ENCODE measurements at places on chromosomes 3 and 15.
A peak's percentile ranks its signal among the peaks of the same experiment; 100 is the strongest.

GRCh38 chr3:23806534-23807423 lies 1.0 kb downstream of the UBE2E1 start:
- peak; percentile 1 for DNase-seq

DNA sequence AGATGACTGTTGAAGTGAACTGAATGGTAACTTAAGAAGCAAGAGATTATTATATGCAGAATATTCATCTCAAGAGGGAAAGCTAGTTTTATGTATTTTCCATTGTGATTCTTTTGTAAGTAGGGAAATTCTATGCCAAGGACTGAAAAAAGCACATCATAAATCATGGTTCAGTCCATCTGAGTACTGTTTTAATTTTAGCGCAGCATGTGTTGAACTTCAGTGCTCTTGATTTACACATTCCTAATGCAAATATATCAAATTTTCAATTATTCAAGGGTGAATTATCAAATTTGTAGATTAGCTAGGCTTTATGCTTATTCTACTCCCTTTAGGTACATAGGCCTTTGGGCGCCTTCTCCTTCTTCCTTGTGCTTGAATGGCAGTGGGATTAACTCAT lies 50.3 kb upstream of the TCF12 start:
- DNase-seq = no peak

DNA sequence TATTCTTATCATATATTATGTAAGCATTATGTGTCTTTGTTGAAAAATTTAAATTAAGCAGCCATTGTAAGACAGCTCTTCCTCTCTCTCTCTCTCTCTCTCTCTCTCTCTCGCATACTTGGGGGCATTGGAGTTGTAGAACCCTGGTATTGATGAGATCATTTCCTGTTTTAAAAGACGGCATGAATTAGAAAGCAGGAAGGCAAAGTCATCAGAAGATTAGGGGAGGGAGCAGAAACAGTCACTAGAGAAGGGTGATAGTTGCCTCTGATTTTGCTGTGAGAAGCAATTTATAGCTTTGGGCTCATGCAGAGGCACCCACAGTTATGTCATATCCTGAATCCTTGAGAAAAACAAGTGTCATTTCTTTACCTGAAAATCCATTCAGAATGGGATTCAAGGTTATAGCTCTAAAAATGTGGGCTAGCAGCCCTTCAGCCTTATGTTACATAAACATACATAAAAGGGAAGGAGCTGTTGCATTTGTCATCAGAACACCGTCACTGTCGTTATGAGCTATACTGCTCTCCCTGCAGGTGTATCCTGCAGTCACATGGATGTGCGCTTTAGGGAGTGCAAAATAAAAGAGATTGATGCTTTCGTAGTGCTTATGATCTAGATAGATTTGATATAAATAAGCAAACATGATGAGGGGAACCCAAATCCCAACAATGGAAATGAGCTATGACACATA lies 213.8 kb downstream of the NR1D2 start:
- DNase-seq = no peak

DNA sequence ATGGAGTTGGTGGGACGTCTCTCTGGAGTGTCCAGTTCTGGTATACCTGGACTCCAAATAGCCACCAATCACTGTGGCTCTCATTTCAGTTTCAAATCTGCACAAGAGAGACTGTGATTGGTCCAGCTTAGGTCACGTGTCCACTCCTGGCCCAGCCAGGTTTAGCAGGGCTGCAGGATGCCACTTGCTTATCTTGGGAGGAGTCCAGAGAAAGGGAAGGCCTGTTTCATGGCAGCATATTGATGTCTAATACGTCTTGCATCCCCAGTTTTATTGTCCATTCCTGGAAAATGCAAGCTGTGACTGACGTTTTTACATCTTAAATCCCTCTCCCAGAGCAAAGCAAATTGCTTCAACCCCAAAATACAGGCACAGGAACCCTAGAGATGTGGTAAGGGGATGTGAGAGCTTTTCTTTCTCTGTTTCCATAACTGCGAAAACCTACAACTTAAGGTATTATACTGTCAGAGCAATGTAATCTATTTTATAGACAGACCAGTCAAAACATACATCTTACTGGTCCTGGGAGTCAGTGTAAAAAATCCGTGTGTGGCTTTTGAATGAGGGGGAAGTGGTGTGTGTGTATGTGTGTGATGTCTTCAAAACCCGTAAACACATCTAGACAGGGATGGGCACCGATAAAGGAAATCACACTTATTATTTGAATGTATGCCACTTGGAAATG lies 274.4 kb downstream of the TLE3 start:
- DNase-seq = no peak

DNA sequence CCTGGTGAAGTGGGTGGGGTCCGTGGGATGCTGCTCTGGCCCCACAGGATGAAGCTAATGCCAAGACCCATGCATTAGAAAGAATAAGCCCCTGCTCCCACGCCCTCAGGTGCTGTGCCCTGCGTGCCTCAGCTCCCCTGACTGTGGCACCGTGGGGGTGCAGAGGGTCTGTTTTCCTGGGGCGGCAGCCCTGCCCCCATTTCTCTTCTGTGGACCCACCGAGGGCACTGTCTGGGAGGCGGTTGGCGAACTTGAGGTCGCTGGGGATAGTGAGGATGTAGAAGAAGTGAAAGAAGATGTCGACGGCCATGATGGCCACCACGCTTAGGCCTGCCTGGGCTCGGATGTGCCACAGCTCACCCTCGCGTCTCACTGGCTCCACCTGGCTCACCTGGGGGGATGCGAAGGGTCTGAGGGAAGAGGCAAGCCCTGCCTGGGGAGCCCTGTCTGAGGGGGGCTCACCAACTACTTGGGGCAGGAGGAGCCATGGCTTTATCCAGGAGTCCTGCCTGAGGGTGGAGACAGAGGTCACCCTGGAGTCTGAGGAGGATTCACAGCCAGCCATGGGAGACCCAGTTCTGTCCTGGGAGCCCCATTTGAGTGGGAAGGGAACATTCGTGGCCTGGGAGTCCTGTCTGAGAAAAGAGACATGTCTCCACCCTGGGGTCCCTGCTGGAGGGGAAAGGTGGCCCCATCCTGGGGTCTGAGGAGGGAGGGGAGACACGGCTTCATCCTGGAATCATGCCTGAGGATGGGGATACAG lies 5.1 kb downstream of the HHATL start:
- DNase-seq = no peak

GRCh38 chr3:8985411-8985831 lies 22.1 kb upstream of the RAD18 start:
- DNase-seq = no peak

GRCh38 chr3:174035328-174035886 lies 637.9 kb downstream of the NLGN1 start:
- no peak for DNase-seq

DNA sequence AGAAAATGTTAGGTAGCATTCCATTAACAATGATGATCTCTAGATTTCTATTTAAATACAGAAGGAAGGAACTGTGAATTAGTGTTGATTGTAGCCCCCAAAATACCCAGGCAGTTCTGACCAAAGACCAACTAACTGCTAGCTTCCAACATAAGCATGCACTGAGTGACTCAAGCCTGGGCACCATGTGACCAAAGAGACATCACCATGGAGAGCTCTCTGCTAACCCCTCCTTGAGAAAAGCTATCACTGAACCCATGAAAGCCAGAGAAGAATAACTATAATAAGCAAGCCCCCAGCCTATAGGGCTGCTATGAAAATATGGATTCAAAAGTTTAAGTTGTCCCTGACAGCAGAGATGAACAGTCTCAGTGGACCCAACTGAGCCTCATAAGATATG lies 310.2 kb downstream of the ULK4 start:
- DNase-seq = no peak

DNA sequence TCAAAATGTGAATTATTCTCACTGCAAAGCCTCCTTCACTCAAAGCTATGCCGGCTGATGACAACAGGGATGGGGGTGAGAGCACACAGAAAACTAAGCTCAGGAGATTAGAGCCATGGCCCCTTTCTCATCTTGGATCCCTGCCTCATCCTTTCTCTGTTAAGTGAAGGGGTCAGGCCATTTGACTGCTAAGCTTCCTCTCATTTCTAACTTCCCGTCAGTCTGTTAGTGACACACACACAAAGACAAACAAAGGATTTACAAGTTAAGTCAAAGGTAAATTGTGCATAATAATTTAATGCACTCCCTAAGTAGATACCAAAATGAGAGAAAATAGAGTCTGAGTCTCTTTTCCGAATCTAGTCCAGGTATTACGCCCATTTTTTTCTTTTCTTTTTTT lies 1.2 kb downstream of the SS18L2 start:
- no peak for DNase-seq

DNA sequence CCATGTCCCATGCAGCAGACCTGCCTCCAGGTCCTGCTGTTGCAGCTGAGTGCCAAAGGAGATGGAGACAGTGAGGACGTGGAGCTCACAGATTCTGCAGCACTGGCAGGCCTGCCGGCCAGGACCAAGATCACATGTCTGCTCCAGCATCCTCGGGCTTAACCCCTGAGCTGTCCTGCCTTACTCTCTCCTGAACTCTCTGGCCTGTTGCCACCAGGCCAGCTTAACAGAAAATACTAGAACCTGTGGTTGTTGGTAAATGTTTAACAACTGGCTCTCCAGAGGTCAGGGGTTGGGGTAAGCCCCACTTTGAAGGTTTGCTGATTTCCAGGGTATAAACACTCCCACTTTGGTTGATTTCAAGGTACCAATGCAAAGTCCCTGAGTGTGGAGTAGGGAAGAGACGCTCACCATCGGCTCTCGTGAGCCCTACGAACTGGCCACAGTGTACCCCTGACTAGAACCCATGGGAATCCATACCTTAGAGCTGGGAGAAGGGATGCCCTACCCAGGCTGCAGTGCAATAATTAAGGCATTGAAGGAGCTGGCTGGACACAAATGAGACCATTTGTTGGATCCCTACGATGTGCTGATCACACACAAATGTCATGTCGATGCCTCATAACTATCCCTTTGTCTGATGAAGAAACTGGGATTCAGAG lies 147.9 kb downstream of the OR4M2 start:
- no peak for DNase-seq

DNA sequence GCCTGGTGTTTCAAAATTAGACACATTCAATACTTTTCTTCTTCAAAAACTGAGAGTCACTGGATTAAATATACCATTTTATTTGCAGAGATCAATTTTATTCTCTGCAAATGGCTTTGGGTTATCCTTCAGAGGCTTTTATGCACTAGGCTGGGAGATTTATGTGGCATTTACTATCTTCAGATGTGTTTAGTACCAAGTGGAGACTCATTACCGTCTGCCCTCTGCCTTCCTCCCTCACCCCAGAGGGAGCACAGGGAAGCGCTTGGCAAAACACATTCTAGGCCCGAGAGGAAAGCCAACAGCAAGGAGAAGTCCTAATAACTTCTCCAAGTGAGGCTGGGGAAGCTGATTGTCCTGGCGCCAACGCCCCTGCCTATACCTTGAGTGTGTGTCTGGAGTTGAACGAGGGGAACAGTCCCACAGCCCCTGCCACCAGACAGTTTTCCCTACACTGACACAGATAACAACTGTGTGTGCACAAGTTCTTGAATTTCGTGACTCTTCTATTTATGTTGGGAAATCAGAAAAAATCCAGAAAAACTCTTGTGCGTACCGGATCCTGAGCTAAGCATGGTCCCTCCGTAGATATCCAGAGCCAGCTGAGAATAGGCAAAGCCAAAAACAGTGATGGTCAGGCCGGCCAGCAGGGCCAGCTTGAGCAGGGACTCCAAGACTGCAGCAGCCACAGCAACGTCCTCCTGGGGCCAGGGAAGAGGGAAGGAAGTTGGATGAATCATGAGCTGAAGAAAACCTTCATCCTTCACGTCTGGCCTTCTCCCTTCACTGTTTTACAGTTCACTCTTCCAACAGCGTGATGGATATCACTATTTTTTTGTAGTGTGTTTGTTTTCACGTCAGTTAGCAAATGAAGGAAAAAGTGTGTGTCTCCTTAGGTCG lies 26.6 kb downstream of the RFT1 start:
- DNase-seq = no peak

Measured in T-helper 9 cell (primary cell).